ENCODE measurements at places on chromosomes 2 and 18.

DNA sequence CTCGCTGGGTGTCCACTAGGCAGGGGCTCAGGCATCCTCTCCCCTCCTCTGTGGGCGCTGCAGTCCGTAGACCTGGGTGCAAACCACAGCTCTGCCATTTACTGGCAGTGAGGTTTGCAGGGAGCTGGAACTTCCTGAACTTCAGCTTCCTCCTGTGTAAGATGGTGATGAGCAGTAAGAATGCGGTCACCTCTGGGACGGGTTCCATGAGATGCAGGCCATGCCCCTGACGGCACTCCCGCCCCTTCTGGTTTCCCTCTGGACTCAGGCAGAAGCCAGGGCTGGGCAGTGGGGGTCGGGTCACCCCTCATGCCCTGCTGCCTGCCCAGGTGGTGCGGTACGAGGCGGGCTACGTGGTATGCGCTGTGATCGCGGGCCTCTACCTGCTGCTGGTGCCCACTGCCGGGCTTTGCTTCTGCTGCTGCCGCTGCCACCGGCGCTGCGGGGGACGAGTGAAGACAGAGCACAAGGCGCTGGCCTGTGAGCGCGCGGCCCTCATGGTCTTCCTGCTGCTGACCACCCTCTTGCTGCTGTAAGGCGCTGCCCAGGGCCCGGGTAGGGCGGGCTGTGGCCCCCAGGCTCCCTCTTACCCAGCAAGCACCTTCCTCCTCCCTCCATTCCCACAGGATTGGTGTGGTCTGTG, 1.5 kb downstream of the PROM2 start:
- DNase-seq = no peak

DNA sequence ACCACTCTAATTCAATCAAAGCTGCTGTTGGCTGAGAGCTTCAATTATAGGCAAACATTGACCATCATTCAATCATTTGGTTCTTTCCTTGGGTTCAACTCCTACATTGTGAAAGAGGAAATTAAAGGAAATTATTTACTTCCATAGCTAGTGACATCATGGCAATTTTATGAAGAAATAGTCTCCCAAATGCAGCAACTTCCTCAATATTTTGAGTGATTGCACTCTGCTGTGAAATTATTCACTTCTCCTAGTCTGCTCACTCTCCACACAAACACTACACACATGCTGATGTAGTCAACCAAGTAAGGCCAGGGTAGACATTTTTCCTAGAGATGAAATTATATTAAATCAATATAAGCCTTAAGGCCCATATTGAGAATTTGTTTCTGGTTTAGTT, 86.7 kb upstream of the NCKAP5 start:
- no peak for DNase-seq

- DNase-seq = no peak
These were observed 52.1 kb upstream of the CTIF start for GRCh38 chr18:48486754-48487153.

- peak; percentile 28 for DNase-seq
These were observed 775 bp downstream of the RNF125 start for GRCh38 chr18:32019251-32019948.

GRCh38 chr2:45729753-45730512, 78.5 kb downstream of the PRKCE start:
- DNase-seq = no peak

DNA sequence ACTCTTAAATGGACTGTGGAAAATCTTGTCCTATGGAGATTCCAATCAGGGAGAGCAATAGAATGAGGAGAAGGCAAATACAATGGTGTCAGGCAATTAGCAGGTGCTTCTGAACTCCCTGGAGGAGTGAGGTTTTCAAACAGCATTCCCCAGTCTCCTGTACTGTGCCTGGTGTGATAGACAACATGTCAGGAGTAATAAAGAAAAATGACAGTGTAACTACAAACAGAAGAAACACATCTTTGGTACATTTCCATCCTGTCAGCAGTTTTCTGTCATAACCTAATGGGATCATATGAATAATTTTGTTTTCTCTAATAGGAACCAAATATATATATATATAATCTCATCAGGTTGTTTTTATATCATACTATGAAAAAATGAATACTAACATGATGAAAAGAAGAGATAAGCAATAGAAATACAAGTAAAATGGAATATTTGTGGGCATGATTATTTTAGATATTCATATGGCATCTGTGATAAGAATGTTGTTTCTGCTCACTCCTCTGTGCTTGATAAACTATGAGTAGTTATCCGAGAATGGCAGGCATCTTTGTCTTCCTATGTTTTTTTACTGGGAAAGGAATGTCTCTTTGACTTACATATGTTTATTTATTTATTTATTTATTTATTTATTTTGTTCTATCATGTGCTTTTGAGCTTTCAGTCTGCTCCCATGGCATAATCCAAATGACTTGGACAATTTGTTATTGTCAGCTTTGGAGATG, 441.7 kb downstream of the TXNL1 start:
- DNase-seq = no peak

DNA sequence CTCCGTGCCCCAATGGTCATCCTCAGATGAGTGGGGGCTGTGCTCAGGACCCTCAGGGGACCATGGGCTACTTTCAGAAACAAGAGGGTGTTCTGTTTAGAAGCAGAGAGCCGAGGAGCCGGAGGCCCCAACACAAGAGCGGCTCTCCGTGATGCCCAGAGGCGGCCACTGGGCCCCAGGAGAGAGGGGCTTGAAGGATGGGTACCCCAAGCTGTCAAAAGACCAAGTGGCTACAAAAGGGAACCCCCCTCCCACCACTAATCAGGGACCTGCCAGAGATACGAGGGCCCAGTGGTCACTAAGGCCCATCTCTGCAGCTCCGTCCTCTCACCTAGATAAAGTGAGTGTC, 93.6 kb downstream of the HDAC4 start:
- DNase-seq = no peak

- no peak for DNase-seq
These were observed 106.8 kb downstream of the CYP26B1 start for GRCh38 chr2:72040629-72041571.

- DNase-seq = no peak
These were observed 327.6 kb upstream of the ZEB2 start for GRCh38 chr2:144847347-144848080.

DNA sequence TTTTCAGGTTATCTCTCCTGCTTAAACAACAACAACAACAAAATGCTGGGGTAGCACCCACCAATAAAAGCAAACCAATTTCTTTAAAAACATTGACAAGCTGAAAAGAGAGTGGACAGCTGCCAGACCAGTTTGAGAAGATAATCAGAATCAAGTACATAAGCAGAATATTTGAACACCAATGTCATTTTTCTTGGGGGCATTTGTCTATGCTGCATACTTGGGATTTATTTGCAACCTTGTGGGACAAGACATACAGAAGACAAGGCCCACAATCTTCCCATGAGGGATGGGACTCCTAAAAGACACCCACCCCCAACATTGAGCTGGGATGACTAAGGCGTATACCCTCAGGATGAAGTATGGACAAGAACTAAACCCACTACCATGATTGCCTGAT, 62.2 kb upstream of the NXPH2 start:
- no peak for DNase-seq

Data from activated CD4-positive, alpha-beta T cell treated with anti-CD3 and anti-CD28 coated beads for 24 hours (primary cell).